Stimulated activated CD8-positive, alpha-beta memory T cell treated with anti-CD3 and anti-CD28 coated beads, Interleukin-2, amount 100 ng/mL, for 48 hours (primary cell): ENCODE measurements at places on chromosomes 2 and 18.

DNA sequence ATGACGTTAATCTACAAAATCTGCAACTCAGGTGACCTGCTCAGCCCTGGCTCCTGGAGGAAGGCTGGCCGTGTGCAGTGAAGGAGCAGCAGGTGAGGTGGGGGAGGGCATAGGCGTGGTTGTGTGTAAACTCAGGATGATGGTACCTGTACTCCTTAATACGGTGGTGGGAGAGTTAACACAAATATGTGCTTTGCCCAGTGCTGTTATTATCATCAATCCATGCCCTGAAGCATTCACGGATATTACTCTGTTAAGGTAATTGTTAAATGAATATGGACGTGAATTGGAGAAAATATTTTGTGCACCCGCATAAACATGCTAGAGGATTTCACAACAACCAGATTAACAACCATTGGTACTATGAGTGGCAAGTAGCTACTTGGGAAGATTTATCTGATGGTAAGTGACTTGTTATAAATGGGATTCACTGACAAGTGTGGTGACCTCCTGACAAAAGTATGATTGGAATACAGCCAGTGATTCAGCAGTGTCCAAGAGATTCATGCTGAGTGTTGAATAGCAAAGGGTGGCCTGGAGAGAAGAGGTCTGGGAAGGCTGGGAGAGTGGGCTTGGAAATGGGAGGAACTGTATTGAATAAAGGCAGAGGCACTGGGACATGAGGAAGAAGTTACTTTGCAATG lies 194.1 kb downstream of the TPGS2 start:
- no peak for DNase-seq

GRCh38 chr2:183078163-183078463 lies 434 bp upstream of the DUSP19 start:
- no peak for DNase-seq

- no peak for DNase-seq
Observed at GRCh38 chr2:166140932-166141331, 13.1 kb upstream of the SCN1A start.

- no peak for DNase-seq
Observed at GRCh38 chr2:205972113-205972512, 113.9 kb downstream of the INO80D start.

- DNase-seq, result no peak
Observed at GRCh38 chr2:150255528-150255927, 231.9 kb downstream of the RND3 start.
